ENCODE measurements at places on chromosomes 3 and 15.

DNA sequence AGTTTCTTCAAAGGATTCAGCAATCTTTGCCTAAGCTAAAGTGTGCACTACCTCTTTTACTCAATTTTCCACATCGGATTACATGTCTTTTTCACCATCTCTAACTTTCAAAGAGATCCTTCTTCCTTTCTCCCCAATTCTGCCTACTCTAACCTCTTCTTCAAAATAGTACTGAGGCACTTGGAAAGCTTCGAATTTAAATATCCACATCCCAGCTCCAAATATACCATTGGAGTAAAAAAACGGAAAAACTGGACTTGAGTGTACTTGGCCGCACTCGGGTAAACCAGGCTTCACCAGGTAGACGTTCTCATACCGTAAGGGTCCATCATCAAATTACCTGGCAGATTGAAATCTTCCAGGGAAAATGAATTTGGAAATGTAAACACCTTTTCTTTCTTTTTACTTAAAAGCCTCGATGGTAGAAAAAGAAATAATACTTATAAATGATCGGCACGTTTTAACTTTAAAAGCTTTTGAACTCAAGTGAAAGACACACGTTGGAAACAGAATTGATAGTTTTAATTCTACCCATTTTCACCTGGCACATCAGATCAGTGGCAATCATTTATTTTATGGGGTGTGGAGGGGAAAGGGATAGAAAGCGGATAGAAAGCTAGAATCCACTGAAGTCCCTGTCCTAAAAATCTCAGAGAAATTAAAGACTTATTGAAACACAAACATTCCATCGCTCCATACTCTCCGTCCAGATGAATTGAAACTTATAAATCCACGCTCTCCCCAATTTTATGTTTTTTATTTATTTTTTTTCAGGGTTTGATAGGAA lies 8.2 kb upstream of the MEIS2 start:
- no peak for DNase-seq

GRCh38 chr3:112979244-112979832 lies 4.4 kb upstream of the CD200R1 start:
- no peak for DNase-seq

DNA sequence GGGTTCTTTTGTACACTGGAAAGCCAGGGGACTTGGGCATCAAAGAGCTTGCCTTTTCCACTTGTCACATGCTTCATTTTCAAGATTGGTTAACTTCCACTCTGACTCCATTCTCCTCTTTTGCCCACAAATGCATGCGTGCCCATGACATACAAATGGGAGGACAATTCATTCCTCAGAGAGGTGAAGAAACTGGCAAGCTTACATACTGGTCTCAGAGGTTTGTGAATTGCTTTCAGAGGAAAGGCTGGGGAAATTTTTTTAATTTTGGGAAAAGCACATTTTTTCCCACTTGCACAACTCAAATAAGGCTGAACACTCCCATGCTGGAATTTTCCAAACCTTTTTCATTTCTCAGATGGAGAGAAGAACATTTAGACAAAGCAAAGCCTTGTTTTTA lies 20.9 kb upstream of the AMOTL2 start:
- DNase-seq, result no peak

GRCh38 chr3:120200493-120201235 lies 84.4 kb downstream of the GPR156 start:
- no peak for DNase-seq

- no peak for DNase-seq
Measured at GRCh38 chr3:189446959-189447560, 184.1 kb upstream of the TP63 start.

- no peak for DNase-seq
Measured at GRCh38 chr15:89070197-89071124, 17.8 kb upstream of the ABHD2 start.

GRCh38 chr3:100591411-100591810 lies 18.0 kb upstream of the ADGRG7 start:
- DNase-seq, result no peak

DNA sequence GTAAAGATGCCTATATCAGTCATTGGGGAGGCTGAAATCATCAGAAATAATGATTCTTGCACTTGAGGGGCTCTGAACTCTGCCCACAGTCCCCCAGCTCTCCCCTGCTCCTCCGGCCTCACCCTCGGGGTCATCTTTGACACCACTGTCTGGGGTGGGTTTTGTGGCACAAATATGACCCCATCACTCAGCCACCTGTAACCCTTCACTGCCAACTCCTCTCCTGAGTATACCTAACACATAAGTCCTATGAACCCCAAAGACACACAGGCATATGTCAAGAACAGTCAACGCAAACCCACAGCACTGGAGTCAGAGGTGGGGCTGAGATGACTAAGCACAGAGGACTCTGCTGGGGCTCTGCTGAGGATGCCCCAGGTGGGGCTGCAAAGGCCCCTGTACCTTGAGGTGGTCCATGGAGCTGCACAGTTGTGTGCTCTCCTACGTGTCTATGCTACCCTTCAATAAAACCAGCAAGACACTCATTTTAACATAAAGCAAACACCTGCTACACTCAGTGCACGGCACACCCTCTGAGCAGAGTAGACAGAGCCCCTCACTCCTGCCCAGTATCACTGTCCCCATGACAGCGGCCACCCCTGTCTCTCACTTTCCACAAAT lies 29.9 kb downstream of the SLC41A3 start:
- DNase-seq, result no peak

- DNase-seq, result no peak
Measured at GRCh38 chr3:128372707-128373533, 93.8 kb downstream of the DNAJB8 start.

DNA sequence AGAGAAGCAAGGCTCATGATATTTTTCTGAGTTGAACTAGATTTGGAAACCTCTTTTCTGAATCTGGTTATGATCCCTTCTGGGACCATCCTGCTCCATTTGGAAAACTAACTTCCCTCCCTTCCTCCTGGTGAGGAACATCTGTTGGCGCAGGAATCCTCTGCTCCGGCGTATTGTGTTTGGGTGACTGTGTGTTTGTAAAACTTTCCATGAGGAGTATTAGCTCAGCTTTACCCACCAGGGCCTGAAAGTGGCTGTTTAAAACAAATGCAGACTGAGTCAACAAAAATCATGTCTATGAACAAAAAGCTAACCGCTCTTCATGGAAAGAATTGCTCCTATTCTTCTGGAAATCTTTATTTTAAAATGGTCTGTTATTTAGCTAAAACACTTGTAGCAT lies 17.7 kb downstream of the STARD9 start:
- DNase-seq, result no peak

GRCh38 chr3:177464392-177465256 lies 267.3 kb upstream of the TBL1XR1 start:
- DNase-seq, result no peak

DNA sequence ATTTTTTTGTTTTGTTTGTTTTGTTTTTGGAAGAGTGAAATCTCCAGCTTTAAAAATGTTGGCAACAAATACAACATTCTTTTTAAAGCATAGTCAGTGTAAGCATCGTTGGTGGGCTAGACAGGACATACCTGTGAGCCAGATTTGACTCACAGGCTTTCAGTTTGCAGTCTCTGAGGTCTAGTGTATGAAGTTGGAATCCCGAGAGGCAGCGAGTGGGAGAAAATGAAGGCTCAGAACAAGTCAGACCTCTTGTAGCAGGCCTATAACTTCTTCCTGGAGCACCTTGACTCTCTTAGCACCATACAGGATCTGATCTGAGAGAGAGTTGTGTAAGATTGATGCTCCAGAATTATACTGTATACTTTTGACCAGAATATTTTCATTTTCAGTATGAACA lies 60.2 kb downstream of the CNTN4 start:
- DNase-seq, result no peak

DNA sequence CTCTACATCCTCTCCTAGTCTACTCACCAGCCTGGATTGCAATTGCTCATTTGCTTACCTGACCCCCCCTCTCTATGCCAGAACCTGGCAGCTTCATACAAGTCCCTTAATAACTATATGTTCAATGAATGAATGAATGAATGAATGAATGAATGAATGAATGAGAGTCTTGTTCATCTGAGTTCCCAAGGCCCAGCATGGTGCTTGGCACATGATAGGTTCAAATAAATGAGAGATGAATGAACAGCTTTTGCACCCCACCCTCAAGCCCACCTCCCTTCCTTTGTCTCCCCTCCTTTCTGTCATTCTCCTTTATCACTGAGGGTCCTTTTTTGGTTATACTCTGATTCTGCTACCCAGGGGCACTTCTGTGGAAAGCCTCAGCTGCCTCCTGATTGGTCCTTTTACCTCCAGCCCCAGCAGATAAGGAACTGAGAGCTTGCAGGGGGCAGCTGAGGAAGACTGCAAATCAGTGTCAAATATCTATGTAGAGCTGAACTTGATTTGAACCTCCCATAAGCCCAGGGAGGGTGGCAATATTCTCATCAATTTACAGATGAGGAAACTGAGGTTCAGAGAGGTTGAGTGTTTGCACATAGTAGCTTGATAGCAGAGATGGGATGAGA lies 54.1 kb upstream of the CHRNB4 start:
- no peak for DNase-seq

DNA sequence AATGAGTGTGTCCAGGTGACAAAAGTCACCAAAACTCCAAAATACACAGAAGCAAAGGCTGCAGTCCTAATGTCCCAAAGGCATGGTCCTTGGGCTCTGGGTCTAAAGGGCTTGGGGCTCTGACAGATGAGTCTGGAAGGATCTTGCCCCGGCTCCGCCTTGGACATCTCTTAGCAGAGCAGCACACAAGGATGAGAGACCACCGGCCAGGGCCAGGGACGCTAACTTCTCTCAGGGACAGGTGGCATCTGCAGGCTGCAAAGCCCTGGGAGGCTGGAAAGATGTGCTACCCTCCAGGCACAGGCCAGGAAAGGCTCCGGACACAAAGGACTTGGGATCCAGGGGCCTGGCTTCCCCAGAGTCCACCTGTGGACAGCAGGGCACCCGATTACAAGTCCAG lies 14.1 kb upstream of the SHISA5 start:
- no peak for DNase-seq

DNA sequence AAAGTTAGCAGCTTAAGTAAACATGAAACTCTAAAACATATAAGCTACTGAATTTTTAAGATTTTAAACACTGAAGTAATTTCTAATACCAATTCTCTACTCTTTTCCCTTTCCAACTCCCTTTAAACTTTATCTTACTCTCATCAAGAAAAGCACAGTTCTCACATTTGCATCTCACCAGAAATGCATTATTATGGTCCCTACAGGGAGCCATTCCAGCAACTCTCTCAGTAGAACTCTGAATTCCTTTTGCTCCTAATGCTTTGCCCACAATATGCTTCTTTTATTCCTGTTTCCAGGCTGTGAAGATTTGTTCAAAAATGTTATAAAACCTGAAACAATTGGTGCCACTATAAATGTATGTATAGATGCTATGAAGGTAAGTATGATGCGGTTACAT lies 83.4 kb downstream of the TFDP2 start:
- no peak for DNase-seq
